ENCODE measurements at places on chromosomes 5 and 9.
A peak's percentile ranks its signal among the peaks of the same experiment; 100 is the strongest.

- DNase-seq, result no peak
Observed at GRCh38 chr5:65986796-65987195, 60.4 kb downstream of the ERBIN start.

DNA sequence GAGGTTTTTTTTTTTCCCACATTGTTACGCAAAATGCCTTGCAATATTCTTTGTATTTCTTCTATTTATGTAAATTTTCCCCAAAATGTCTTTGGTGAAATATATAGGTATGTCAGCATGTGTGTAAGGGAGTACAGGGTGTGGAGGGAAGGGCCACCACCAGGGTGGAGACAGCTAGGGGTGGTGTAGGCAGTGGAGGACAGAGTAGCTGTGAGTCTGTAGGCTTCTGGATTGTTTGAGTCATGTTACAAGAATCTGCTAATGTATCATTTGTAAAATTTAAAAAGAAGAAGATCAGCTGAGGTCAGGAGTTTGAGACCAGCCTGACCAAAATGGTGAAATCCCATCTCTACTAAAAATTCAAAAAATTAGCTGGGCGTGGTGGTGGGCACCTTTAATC lies 175.5 kb downstream of the NXNL2 start:
- DNase-seq, result no peak

- DNase-seq, result no peak
Observed at GRCh38 chr5:81353189-81353588, 40.7 kb downstream of the ACOT12 start.

DNA sequence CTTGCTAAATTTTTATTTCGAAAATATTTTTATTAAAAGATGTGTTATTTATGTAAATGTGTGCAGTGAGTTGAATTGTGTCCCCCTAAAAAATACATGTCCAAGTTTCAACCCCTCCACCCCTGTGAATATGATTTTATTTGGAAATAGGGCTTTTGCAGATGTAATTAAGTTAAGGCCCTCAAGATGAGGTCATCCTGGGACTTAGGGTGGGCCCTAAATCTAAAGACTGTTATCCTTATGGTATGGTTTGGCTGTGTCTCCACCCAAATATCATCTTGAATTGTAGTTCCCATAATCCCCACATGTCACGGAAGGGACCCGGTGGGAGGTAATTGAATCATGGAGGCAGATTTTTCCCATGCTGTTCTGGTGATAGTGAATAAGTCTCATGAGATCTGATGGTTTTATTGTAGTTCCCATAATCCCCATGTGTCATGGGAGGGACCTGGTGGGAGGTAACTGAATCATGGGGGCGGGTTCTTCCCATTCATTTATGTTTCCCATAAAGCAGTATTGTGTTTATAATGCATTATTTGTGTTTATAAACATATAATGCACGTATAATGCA lies 1.5 kb upstream of the TMED7 start:
- DNase-seq, result no peak

GRCh38 chr5:95081500-95081960 lies 203.4 kb downstream of the MCTP1 start:
- DNase-seq, result peak; percentile 64

DNA sequence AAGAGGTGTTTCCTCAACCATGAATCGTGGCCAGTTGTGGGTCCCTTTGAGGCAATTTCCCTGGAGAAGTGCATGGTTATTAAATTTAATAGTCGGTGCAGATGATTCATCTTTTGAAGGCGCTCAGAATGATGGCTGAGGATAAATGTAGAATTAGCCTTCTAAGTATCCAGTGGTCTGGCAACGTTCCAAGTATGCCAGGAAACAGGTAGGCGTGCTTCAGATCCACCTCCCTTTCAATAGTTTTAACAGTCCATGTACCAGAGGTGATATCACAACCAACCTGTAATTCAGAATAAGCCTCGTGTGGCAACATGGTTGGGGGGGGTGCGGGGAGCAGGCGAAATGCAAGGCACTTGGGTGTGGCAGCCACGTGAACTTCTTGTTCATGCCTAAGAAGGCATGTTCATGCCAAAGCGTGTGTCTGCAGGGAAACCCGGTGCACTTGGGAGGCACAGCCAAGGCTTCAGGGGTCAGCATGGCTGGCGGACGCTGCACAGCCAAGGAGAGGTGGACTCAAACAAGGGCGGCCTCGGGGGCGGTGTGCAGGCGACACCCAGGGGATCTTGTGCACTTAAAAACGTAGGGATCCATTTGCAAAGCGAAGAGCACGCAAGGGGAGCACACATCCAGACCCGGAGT lies 5.2 kb upstream of the NKD2 start:
- DNase-seq, result no peak

- no peak for DNase-seq
Observed at GRCh38 chr9:134666208-134666607, 24.6 kb downstream of the COL5A1 start.

DNA sequence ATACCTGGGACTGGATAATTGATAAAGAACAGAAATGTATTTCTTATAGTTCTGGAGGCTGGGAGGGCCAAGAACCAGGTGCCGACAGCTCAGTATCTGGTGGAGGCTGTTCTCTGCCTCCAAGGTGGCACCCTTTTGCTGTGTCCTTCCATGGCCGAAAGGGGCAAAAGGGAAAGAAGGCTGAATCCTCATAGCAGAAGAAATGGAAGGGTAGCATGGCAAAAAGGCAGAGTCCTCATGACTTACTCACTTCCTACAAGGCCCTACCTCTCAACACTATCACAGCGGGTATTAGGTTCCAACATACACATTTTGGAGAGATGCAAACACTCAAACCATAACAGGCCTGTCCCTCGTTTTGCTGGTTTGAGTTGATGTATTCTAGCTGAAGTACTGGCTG lies 25.1 kb upstream of the MED10 start:
- no peak for DNase-seq

GRCh38 chr5:129114539-129115193 lies 20.1 kb downstream of the ISOC1 start:
- no peak for DNase-seq

DNA sequence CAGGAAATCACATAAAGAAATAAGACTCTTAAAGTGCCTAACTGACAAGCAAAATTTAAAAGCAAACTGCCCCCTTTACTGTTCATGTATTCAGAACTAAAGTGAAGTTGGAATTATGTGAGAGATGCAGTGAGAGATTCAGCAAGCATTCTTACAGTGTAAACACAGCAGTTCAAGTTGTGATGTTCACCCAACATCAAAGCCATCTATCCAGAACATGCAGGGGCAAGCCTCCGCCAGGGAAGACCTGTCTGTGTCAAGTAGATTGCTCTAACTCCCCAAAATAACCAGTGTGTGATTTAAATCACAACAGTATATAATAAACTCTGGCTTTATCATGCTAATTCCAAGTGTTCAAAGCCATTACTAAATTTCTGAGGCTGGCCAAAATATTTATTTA lies 233.3 kb downstream of the BNC2 start:
- no peak for DNase-seq

DNA sequence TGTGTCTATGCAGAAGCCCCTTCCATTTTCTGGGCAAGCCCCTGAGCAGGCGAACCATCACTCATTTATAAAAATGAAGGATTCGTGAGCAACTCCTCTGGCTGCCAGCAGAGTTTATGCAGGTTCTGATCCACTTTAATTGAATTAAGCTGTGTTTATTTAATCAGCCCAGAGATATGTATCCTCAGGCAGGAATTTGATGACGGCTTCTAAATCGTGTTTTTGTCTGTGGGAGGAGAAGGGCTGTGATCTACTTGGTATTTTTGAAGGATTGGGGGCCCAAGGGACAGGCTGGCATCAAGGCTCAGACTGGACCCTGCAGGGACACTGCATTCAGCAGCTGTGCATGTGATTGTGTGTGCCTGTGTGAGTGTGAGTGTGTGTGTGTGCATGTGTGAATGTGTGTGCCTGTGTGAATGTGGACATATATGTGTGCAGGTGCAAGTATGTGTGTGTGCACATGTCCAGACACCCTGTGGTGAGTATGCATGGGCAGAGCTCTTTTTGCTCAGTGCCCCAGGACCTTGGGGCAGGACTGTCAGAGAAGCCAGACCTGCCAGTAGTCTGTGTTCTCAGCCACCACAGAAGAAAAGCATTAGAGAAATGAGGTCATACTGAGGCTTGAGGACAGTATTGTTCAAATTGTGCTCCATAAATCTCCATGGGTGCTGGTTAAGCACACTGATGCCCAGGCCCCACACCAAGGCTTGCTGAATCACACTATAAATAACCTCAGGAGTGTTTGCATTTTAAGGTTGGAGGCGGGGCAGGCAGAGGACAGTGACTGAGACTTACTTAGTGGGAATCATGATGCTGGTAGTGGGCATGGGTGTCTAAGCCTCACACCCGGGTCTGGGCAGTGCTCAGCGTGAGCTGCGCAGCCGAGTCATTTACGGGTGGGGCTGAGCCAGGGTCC lies 164.0 kb downstream of the CARTPT start:
- DNase-seq, result no peak

GRCh38 chr9:15086156-15086763 lies 176.0 kb upstream of the FREM1 start:
- DNase-seq, result no peak

- no peak for DNase-seq
Observed at GRCh38 chr9:76570826-76571225, 111.8 kb downstream of the GCNT1 start.

- DNase-seq, result no peak
Observed at GRCh38 chr5:102855681-102856388, 100.7 kb downstream of the PAM start.

DNA sequence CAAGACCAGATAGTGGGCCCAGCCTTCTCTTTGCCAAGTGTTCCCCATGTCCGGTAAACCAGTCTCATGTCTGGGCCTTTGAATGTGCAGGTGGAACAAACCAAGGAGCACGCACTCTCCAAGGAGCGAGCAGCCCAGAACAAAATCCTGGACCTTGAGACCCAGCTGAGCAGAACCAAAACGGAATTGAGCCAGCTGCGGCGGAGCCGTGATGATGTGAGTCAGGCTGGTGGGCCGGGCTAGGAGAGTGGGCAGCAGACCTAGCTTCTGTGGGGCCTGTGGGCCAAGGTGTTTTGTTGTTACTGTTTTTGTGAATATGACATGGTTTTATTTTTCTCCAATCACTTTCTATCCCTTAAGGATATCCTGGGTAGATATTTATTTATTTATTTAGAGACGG lies 5.6 kb upstream of the GLE1 start:
- no peak for DNase-seq

DNA sequence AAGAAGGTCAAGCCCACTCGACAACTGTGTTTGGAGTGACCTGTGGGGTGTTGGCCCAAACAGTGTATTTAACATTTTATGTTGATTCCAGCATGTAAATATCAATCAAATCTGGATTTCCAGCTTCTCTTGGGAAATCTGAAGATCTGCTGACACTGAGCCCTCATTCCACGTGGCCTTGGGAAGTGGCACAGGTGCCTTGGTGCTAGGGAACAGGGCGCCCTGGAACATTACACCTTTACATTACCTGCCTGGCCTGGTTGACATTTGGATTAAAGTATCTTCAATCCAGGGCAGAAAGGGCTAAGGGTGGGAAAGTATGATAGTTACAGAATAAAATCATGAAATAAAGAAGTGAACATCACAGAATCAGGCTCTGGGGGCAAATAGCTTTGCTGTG lies 84.9 kb upstream of the CTSL start:
- DNase-seq, result no peak

GRCh38 chr9:21778304-21778703 lies 24.1 kb upstream of the MTAP start:
- no peak for DNase-seq

GRCh38 chr5:2806176-2806575 lies 54.7 kb upstream of the IRX2 start:
- DNase-seq, result no peak

- DNase-seq, result no peak
Observed at GRCh38 chr9:91992461-91993041, 42.5 kb upstream of the ROR2 start.

GRCh38 chr9:123716339-123716945 lies 213.5 kb downstream of the DENND1A start:
- no peak for DNase-seq

- no peak for DNase-seq
Observed at GRCh38 chr5:77628840-77629508, 9.5 kb downstream of the OTP start.

DNA sequence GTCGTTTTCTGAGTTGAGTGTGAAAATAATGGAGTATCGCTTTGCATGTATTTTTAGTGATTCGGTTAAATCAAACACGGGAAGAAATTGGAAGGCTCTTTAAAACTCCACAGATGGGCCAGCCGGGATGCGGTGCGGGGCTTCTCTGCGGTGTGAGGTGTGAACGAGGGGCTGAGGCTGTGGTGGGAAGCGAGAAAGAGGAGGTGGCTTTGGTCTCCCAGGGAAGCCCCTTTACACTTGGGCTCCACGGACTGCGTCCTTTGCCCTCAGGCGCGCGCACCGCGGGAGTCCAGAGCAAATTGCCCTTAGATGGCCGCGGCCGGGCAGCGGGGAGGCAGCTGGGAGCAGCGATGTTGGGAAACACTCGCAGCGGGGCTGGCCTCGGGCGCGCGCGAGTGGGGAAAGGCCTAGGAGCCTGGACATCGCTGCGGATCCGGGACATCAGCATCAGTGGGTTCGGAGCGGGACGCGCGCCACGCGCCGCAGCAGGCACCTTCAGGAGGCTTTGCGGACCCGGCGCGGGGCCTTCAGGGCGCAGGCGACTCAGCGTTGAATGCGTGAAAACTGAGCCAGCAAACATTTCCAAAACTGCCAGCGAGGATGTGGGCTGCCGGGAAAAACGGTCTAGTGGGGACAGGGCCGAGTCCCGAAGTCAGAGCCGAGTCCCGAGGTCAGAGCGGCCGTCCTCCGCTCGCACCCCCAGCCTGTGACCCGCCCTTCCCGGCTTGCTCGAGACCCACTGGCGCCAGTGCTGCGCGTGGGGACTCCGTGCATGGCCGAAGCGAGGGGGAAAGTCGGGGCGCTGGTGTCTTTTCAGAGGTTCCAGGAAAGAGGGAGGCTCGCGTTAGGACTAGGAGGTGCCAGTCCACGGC lies 6.5 kb downstream of the IRX1 start:
- no peak for DNase-seq

DNA sequence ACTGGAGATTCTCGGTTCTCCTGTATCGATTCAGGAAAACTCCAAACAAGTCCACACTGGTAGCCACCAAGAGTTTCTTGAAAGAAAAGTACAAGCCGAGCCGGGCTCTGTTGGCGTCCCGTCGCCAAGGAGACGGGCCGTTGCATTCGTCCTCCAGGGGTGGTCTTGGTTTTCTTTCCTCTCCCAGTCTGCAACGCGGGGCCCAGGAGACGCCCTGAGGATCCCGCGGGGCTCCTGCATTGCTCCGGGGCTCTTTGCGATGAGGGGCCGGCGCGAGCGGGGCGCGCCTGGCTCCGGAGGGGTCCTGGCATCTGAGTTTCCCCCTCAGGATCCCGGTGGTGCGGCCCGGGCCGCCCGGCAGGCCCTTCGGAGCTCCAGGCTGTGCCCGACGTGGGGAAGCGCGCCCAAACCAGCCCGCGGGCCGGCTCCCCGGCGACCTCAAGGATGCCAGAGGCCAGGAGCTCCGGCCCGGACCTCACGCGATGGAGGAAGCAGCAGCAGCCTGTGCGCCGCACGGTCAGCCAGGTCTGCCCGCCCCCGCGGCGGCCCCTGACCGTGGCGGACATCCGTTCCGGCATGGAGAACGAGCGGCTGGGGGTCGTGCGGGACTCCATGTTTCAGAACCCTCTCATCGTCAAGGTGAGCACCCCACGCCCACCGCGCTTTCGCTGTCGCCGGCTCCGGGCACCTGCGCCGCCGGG lies at the start of gene CFAP77:
Gene CFAP77, plus strand, starts transcription at position 384 of the 701 bp plus-strand sequence. Its CDS starts 61 bp downstream, at position 445.
- no peak for DNase-seq

GRCh38 chr5:51091816-51092215 lies 291.4 kb upstream of the ISL1 start:
- no peak for DNase-seq

- no peak for DNase-seq
Observed at GRCh38 chr9:122201641-122202040, 27.1 kb downstream of the LHX6 start.
